ENCODE measurements at places on chromosomes 4 and X. TPM values are rescaled to one million over a fixed set of nuclear protein-coding genes. Genes with fewer than 3 reads are reported as not detected.

The SH3RF1 gene
- total RNA-seq = 18.4 TPM

The DSPP gene
- not detected for total RNA-seq

The MAGEB10 gene
- total RNA-seq = not detected

The IL1RAPL2 gene
- not detected for total RNA-seq

The PLS3 gene
- 457 TPM for total RNA-seq

The CITED1 gene
- 0.07 TPM for total RNA-seq

DNA sequence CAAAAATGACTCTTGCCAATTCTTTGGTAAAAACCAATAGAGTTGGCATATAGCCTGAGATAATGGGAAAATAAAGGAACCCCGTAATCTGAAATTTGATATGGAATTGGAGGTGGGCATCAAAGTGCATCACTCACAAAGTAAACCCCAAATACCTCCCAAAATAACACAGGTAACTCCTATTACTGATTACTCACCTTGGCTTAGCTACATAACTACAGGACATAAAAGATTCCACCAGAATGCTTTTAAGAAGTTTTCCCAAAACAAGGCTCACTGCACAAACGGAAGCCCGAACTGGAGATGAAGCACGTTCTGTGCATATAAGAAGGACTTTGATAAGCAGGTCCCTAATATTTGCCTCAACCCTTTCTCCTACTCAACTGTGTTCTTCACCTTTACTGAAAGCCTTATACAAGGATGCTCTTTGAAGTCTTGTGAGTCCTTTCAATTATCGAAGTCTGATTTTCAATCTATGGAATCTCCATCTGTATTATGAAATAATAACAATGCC, 14.6 kb upstream of the ANXA10 start:
- DNase-seq = no peak

- DNase-seq = no peak
Observed at GRCh38 chrX:109199726-109200125, 282.2 kb downstream of the GUCY2F start.

GRCh38 chr4:9970399-9971011, 50.8 kb downstream of the SLC2A9 start:
- DNase-seq = no peak

- no peak for DNase-seq
Observed at GRCh38 chrX:104565791-104566680, at the start of gene IL1RAPL2. IL1RAPL2 (plus strand) TSS chrX:104566199.

GRCh38 chrX:96453139-96453538, 231.5 kb upstream of the DIAPH2 start:
- no peak for DNase-seq

DNA sequence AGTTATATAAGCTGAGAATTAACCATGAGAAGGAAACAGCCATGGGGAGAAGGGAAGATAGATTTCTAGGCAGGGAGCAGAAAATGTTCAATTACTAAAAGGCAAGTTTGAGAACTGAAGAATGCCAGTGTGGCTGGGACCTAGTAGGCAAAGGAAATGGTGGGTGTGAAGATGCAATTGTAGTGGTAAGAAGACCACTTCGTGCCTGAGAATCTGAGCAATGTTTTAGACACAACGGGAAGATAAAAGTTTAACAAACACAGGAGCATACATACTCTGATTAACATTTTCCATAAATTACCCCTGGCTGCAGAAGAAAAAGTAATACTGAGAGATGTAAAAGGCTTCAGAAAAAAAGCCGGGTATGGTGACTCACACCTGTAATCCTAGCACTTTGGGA, 18.1 kb upstream of the MMRN1 start:
- no peak for DNase-seq

DNA sequence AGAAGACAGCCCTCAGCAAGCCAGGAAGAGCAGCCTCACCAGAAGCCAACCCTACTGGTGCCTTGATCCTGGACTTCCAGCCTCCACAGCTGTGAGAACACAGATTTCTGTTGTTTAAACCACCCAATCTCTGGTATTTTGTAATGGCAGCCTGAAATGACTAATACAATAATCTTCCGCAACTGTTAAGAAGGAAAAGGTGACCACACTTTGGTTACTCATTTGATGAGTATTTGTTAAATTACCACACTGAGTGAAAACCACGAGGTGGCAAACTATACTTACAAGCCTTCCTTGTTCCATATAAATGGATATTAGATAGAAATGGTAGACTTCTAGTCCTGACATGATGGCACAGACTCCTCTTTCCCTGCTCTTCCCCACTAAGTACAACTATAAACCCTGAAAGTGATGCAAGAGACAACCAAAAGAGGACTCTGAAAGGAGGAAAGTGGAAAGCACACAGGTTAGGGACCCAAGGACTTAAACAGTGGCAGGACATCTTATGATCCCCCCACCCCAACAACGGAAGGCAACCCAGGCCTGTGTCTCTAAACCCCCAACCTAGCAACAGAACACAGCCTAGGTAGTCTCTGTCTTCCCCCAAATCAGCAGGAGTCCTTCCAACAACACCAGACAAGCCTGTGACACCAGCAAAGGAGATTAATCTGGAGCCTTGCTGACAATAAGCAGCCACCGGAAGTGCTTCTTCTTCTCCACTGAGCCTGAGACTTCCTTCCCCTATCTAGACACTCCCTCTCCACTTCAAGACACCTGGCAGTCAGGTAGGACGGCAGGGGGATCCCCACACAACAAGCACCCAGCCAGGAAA, 12.3 kb downstream of the ZNF182 start:
- no peak for DNase-seq

- no peak for DNase-seq
Observed at GRCh38 chrX:152656890-152657289, 19.2 kb downstream of the GABRQ start.

GRCh38 chr4:152259866-152260265, 276.0 kb downstream of the FBXW7 start:
- DNase-seq = no peak

GRCh38 chr4:8096690-8097061, 61.9 kb downstream of the ABLIM2 start:
- no peak for DNase-seq

All from pulmonary artery endothelial cell (primary cell).